Activated CD4-positive, alpha-beta memory T cell treated with anti-CD3 and anti-CD28 coated beads for 36 hours (primary cell): ENCODE measurements at places on chromosomes 16 and 17. TPM values are rescaled to one million over a fixed set of nuclear protein-coding genes. Genes with fewer than 3 reads are reported as not detected.

GRCh38 chr17:41167561-41167960 lies 460 bp downstream of the KRTAP4-3 start:
- no peak for DNase-seq
- no peaks in the 10 kb centered on the region for H3K27me3 ChIP-seq
- H3K27ac ChIP-seq: no peak overlapping the region
- H3K4me3 ChIP-seq: no peak overlapping the region
- H3K36me3 ChIP-seq: no peaks in the 10 kb centered on the region

DNA sequence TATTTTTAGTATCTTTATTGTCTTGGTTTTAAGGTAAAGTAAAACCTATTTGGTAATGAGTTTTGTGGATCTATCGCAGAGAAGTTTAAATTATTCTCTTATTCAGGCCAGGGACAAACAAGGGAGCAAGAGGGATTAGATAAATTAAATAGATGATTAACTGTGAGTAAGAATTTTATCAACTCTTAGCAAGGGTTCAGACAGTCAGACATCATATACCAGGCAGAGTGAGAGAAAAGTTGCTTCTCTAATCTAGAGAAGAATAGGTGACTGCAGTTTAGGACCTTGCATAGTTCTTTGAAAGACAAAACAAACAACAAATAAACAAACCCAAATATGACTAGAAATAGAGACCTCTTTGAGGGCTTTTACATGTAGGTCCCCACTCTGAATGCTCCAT lies 840.2 kb upstream of the GOT2 start:
- no peak for DNase-seq
- H3K4me1 ChIP-seq: no peaks in the 10 kb centered on the region
- H3K27ac ChIP-seq: no peak overlapping the region
- H3K36me3 ChIP-seq: no peaks in the 10 kb centered on the region
- no peak overlapping the region for H3K4me3 ChIP-seq
- H3K27me3 ChIP-seq: no peaks in the 10 kb centered on the region

DNA sequence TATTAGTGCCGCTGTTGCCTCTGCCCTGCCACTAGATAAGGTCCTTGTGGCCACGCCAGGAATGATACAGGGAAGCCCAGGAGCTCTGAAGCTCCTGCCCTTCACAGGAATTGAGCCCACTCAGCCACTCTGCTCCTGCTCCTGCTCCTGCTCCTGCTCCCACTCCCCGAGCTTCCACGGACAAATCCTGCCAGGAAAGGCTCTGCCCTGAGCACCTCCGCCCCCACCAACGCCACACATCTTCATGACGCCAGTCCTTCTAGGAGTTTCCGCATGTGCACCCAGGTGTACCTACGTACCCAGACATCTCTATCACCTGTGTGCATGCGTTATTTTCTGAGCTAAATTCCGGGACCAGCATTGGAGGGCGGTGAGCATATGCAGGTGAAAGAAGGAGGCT lies 369.1 kb downstream of the C16orf95 start:
- no peaks in the 10 kb centered on the region for H3K36me3 ChIP-seq
- no peak for DNase-seq
- H3K4me3 ChIP-seq: no peak overlapping the region
- no peaks in the 10 kb centered on the region for H3K4me1 ChIP-seq

- peak overlapping the region; percentile 67 for H3K4me3 ChIP-seq
- DNase-seq: no peak
- H3K4me1 ChIP-seq: peaks cover 51% of the 10 kb centered on the region
- peaks cover 25% of the 10 kb centered on the region for H3K36me3 ChIP-seq
Measured at GRCh38 chr16:84650062-84650991, 2.0 kb downstream of the KLHL36 start.

DNA sequence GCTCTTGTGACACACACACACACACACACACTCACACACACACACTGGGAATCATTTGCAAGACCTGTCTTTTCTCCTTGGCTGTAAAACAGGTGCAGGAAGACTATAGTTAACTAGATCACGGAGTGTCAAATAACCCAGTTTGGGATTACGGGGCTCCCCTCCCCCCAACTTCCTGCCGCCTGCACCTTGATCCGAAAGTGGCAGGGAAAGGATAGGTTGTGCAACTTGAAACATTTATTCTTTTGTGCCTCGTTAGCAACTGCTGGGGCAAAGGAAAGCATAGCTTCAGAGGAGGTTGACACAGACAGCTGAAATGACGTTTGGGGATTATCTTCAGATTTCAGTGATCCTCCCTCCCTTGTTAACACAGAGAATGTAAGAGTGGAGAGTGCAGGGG lies 149.5 kb downstream of the NTN1 start:
- H3K4me1 ChIP-seq: no peaks in the 10 kb centered on the region
- H3K27ac ChIP-seq: no peak overlapping the region
- no peak overlapping the region for H3K4me3 ChIP-seq

GRCh38 chr17:50076591-50077235 lies 18.4 kb upstream of the PDK2 start:
- no peak overlapping the region for H3K4me3 ChIP-seq
- peaks cover 13% of the 10 kb centered on the region for H3K36me3 ChIP-seq
- DNase-seq: no peak

DNA sequence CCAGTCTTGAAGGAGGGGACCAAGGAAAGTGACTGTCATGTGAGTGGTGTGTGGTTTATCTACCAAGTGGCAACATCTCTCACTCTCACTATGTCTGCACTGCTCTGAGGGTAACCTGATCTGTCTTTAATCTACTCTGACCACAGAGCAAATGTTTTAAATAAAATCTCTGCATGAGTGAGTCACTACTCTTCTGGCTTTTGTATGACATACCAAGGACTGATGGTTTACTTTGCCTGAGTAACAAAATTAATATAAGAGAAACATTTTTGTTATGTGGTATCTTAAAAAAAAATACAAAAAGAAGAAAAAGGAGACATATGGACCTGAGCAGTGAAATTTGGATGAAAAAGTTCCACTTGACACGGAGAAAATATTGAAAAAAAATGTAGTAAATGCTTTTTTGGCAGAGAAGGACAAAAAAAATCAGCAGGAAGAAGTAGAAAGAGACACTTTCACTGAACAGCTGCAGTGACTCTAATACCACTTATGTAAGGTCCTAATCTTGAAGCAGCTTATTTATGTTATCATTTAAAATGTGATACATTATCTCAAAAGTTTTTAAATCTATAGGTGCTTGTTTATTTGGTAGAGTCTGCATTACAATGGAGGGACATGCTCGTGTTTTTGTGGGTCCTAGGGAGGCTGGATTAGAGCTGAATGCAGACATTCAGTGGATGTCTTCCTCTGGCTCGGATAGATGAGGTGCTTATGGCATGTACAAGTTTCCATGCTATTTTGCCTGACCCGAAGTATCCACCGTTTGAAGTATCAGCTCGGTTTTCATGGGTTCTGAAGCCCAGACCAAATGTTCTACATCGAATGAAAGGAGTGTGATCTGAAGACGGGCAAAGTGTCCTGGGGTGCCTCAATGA lies 240.7 kb downstream of the MAP2K6 start:
- no peaks in the 10 kb centered on the region for H3K36me3 ChIP-seq
- DNase-seq: no peak
- no peak overlapping the region for H3K4me3 ChIP-seq
- no peaks in the 10 kb centered on the region for H3K4me1 ChIP-seq

- no peaks in the 10 kb centered on the region for H3K27me3 ChIP-seq
- H3K4me1 ChIP-seq: peaks cover 76% of the 10 kb centered on the region
- peaks cover 26% of the 10 kb centered on the region for H3K36me3 ChIP-seq
- H3K4me3 ChIP-seq: no peak overlapping the region
- no peak for DNase-seq
- H3K27ac ChIP-seq: peak overlapping the region; percentile 4
Measured at GRCh38 chr17:46167826-46168569, 25.2 kb downstream of the KANSL1 start.

- DNase-seq: no peak
- H3K4me1 ChIP-seq: no peaks in the 10 kb centered on the region
- no peak overlapping the region for H3K4me3 ChIP-seq
- H3K36me3 ChIP-seq: peaks cover 56% of the 10 kb centered on the region
- no peaks in the 10 kb centered on the region for H3K27me3 ChIP-seq
Measured at GRCh38 chr17:77210331-77210730, 69.6 kb downstream of the SEC14L1 start.

- H3K27me3 ChIP-seq: peaks cover 12% of the 10 kb centered on the region
- H3K4me1 ChIP-seq: no peaks in the 10 kb centered on the region
- no peaks in the 10 kb centered on the region for H3K36me3 ChIP-seq
- no peak for DNase-seq
- no peak overlapping the region for H3K4me3 ChIP-seq
- H3K27ac ChIP-seq: no peak overlapping the region
Measured at GRCh38 chr16:1906055-1906845, 12.0 kb downstream of the HS3ST6 start.

GRCh38 chr16:50444526-50444925 lies 75.7 kb upstream of the BRD7 start:
- H3K4me1 ChIP-seq: peaks cover 4% of the 10 kb centered on the region
- no peak overlapping the region for H3K27ac ChIP-seq
- peaks cover 6% of the 10 kb centered on the region for H3K36me3 ChIP-seq
- H3K27me3 ChIP-seq: no peaks in the 10 kb centered on the region
- no peak for DNase-seq

DNA sequence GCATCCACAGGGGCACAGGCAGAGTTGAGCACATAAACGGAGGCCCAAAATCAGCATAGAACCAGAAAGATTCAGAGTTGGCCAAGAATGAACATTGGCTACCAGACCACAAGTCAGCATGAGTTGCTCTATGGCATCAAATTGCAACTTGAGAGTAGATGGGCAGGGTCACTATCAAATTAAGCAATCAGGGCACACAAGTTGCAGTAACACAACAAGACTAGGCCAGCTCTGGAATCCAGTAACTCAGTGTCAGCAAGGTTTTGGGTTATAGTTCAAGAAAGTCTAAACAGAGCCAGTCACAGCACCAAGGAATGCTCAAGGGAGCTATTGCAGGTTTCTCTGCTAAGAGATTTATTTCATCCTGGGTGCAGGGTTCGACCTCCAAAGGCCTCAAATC lies 12.9 kb downstream of the G6PC1 start:
- DNase-seq: no peak
- no peak overlapping the region for H3K27ac ChIP-seq
- H3K27me3 ChIP-seq: peaks cover 9% of the 10 kb centered on the region
- no peaks in the 10 kb centered on the region for H3K4me1 ChIP-seq
- no peaks in the 10 kb centered on the region for H3K36me3 ChIP-seq
- H3K4me3 ChIP-seq: no peak overlapping the region

- peaks cover 3% of the 10 kb centered on the region for H3K27me3 ChIP-seq
- no peak overlapping the region for H3K27ac ChIP-seq
- no peaks in the 10 kb centered on the region for H3K36me3 ChIP-seq
- no peaks in the 10 kb centered on the region for H3K4me1 ChIP-seq
Measured at GRCh38 chr16:77409311-77409710, 25.5 kb downstream of the ADAMTS18 start.

- H3K36me3 ChIP-seq: no peaks in the 10 kb centered on the region
- no peaks in the 10 kb centered on the region for H3K4me1 ChIP-seq
Measured at GRCh38 chr16:886802-887731, 83.7 kb downstream of the LMF1 start.

DNA sequence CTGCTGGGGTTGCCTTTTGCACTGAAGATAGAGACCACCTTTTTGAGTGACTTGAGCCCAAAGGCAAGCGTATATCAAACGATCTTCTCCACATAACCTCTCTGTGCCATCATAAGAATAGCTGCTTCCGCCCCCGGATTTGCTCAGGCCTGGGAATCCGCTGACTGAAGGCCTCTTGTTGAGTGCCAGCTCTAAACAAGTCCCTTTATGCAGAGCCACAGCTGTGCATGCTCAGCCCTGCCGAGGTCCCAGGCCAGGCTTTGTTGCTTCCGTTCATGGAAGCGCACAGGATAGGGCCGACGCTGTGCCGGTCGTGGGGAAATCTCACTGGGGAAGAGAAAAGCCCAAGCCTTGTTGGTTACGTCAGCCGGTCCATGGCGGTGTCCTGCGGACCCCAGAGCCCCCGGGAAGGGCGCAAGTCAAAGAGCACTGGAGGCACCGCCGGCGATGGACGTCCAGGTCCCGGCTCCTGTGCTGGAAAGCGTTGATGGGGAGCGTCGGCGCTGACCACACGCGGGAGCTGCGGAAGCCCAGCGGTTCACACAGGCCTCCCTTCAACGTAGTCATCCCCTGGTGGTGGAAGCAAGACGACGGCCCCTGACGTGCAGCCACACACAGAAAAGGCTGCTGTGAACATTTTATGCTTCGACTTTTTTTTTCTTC lies 23.5 kb upstream of the RPL13 start:
- no peak overlapping the region for H3K27ac ChIP-seq
- no peak for DNase-seq
- H3K27me3 ChIP-seq: no peaks in the 10 kb centered on the region
- peaks cover 21% of the 10 kb centered on the region for H3K4me1 ChIP-seq
- H3K36me3 ChIP-seq: peaks cover 33% of the 10 kb centered on the region

- no peak for DNase-seq
- no peaks in the 10 kb centered on the region for H3K4me1 ChIP-seq
- no peak overlapping the region for H3K27ac ChIP-seq
- no peaks in the 10 kb centered on the region for H3K36me3 ChIP-seq
- no peaks in the 10 kb centered on the region for H3K27me3 ChIP-seq
Measured at GRCh38 chr17:65074778-65075250, 18.3 kb upstream of the GNA13 start.

DNA sequence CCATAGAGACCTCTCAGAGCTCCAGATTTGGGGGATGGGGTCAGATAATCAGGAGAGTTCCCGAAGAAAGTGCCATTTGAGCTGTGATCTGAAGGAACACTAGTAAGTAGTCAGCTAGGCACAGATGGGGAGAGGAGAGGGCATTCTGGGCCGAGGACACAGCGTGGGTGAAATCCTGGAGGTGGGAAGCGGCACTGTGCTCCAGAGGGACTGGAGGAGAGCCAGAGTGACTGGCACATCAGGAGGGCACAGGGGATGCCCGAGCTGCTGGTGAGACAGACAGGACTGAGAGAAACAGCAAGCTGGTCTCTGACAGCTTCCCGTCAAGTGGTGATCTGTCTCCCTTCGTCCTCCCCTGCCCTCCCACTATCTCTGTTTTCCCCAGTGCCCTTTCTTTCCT lies 40.6 kb downstream of the KNOP1 start:
- no peak overlapping the region for H3K4me3 ChIP-seq
- H3K36me3 ChIP-seq: peaks cover 29% of the 10 kb centered on the region
- no peak overlapping the region for H3K27ac ChIP-seq
- no peaks in the 10 kb centered on the region for H3K27me3 ChIP-seq
- DNase-seq: no peak
- no peaks in the 10 kb centered on the region for H3K4me1 ChIP-seq

IGSF6 gene
- total RNA-seq: 0.14 TPM

ARL17B gene
- 21.2 TPM for total RNA-seq

CBLN1 gene
- total RNA-seq: not detected

VPS4A gene
- 33.0 TPM for total RNA-seq

CHST4 gene
- not detected for total RNA-seq

CA4 gene
- not detected for total RNA-seq

NPIPB13 gene
- total RNA-seq: 11.9 TPM

SCGB1C2 gene
- total RNA-seq: not detected

LGALS9C gene
- not detected for total RNA-seq

CRISPLD2 gene
- total RNA-seq: 0.19 TPM

C16orf46 gene
- total RNA-seq: 0.86 TPM

NETO2 gene
- total RNA-seq: 11.4 TPM

HAS3 gene
- 0.10 TPM for total RNA-seq

PROCA1 gene
- 4.5 TPM for total RNA-seq
